ENCODE measurements at places on chromosomes 5 and 9. TPM values are rescaled to one million over a fixed set of nuclear protein-coding genes. Genes with fewer than 3 reads are reported as not detected.

GRCh38 chr9:87602933-87603643, 105.4 kb downstream of the DAPK1 start:
- DNase-seq = no peak

DNA sequence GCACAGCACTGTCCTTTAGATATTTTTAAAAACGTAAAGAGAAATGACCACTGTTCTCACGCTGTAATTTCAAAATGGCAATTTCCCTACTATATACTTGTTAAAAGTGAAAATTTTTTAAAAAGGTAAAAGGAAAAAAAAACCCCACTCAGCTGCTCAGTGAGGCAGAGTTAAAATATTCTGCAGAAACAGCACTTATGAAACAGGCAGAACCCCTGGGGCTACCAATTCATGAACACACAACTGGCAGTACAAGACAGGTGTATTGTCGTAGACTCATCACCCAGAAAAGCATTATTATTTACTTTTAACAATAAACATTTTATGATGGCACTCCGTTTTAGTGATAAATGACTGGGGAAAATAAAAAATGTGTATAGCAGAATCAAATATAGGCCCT, 1.5 kb upstream of the RASGRF2 start:
- DNase-seq = no peak

- DNase-seq = no peak
Observed at GRCh38 chr5:159911349-159911748, 4.9 kb upstream of the ADRA1B start.

- DNase-seq = no peak
Observed at GRCh38 chr5:107466233-107466769, 204.4 kb downstream of the EFNA5 start.

DNA sequence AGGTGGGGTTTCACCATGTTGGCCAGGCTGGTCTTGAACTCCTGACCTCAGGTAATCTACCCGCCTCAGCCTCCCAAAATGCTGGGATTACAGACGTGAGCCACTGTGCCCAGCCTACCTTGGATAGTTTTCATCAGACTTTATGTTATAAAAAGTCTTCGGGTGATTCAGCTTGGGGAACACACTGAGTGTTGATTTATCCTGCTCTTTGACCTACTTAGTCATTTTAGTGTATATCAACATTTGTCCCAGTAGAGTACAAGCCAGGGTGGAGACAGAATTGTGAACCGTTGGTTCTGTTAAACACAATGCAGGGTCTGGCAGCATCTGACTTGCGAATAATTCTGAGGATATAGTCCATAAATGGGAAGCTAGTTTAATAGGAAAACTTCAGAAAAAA, 39.7 kb downstream of the NFX1 start:
- no peak for DNase-seq

DNA sequence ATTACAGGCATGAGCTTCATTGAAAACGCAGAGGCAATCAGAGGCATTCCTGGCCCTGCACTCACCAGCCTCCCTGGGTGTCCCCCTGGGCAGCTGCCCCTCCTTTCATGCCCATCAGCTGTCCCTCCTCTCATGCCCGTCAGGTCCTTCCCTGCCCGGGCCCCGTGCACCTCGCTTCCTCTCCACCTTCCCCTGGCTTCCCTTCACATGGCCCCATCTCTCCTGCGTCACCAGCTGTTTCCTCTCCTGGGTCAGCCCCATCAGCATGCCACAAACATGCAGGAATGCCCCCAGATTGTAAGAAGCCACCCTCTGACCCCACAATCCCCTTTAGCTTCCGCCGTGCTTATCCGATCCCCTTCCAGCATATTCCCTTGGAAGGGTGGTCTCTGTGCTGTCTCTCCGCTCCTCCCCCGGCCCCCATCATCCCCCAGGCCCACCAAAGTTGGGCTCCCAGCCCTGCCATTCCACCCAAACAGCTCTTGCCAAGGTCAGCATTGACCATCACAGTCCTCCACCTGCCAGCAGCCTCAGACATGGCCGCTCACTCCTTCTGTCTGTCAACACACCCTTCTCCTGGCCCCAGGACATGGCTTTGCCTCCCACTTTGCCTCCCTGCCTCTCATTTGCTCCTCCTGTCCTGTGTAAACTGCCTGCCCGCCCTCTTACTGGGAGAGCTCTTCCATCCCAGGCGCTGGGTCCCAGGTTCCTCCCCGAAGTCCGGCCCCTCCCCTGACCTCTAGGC, 98.6 kb upstream of the IER5L start:
- no peak for DNase-seq

DNA sequence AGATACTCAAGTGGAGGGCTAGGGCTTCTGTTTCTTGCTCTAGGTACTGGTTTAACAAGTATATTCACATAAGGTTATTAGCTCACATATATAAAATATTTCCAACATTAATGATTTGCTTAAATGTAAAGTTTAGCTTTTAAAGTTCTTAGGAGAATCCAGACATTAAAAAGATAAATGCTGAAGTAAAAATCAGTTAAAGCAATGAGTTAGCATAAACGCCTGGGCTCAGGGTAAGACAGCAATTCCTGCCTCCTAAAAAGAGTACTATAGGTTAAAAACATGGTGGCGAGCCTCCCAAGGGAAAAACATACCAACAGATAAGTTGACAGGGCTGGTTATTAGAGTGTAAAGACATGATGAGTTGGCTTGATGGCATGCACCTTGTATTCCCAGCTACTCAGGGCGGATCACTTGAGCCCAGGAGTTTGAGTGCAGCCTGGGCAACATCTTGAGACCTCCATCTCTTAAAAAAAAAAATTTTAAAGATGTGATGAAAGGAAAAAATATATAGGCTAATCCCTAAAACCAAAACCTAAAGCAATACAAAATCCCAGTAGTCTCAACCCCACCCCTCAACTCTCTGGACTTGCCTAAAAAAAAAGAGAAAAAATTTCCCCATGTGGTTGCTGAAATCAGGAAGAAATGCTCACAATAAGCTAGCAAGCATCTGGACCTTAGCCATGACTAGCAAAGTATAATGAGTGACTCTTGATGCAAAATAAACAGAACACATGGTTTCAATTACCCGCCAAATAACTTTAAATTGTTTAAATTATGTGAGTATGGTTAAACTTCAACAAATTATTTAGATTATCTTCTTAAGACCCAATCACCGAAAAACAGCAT, 3.6 kb downstream of the GOLPH3 start:
- no peak for DNase-seq

- no peak for DNase-seq
Observed at GRCh38 chr5:124941051-124942049, 194.9 kb upstream of the ZNF608 start.

GRCh38 chr5:83404182-83404716, 67.3 kb upstream of the VCAN start:
- DNase-seq = no peak

DNA sequence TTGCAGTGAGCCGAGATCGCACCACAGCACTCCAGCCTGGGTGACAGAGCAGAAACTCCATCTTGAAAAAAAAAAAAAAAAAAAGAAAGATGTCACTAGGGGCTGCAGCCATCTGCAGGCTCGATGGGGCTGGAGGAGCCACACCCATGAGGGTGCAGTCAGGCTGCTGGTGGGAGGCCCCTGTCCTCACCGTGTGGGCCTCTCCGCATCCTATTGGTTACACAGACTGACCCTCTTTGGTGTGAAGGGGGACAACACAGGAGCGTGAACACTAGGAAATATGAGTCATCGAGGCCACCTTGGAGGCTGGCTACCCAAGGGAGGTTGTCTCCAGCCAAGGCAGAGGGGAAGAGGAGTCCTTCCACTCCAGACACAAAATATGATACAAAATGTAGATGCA, 14.0 kb upstream of the FAM193B start:
- no peak for DNase-seq

- no peak for DNase-seq
Observed at GRCh38 chr5:39640552-39640951, 215.8 kb upstream of the DAB2 start.

- no peak for DNase-seq
Observed at GRCh38 chr5:179054036-179054785, 6.0 kb upstream of the ZNF354C start.

GRCh38 chr5:54007827-54008777, 302.3 kb downstream of the ARL15 start:
- DNase-seq = no peak

GRCh38 chr9:99824378-99825171, 2.9 kb downstream of the NR4A3 start:
- no peak for DNase-seq

- DNase-seq = no peak
Observed at GRCh38 chr5:594226-594860, 17.8 kb upstream of the CEP72 start.

DNA sequence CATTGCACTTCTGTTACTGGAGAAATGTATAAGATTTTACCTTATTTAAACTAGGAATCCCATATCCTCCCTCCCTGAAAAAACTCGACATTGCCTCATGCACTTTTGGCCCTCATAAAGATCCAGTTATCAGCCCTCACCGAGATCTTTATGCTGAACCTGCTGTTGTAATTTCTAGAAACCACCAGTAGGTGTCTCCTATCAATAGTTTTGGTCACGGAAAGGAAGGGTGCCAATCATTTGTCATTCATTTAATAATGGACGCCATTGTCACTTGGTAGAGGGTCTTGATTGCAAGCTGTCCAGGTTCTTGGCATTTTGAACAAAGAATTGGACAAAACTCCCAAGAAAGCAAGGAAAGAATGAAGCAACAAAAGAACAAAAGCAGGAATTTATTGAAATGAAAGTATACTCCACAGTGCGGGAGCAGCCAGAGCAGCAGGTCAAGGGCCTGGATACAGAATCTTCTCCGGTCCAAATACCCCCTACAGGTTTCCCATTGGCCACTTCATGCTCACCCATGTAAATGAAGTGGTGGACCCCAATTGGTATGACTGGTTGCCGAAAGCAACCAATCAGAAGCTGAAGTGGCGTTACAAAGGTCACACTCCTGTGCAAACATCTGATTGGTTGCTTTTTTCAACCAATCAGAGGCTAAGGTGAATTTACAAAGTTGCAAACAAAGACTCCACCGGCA, 524.3 kb downstream of the PSAT1 start:
- DNase-seq = no peak

DNA sequence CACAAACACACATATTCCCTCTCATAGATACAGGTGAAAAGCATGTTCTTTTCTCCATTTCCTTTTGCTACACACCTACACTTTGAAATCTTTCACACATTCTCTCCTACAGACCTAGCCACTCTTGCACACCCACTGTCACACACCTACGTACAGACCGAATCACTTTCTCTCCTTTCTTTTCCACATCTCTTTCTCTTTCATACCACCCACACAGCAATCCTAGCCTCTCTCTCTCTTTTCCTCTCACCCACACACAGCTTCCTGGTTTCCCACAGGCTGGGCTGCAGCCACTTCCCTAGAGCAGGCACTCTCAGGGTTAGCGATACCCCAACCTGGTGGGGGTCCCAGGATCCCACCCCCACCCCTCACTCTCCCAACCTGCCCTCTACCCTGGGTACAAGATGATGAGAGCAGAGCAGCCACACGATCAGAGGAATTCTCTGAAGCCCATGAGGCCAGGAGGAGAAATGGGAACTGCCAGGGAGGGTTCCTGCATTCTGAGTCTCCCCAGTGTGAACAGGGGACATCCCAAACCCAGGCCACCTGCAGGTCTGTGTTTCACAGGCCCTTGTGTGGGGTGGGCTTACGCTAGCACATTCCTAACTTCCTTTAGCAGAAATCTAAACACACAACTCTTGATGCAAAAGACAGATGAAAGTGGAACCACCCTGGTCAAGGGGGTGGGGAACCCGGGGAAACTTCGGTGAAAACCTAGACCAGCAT, 17.1 kb upstream of the SYNPO start:
- no peak for DNase-seq

DNA sequence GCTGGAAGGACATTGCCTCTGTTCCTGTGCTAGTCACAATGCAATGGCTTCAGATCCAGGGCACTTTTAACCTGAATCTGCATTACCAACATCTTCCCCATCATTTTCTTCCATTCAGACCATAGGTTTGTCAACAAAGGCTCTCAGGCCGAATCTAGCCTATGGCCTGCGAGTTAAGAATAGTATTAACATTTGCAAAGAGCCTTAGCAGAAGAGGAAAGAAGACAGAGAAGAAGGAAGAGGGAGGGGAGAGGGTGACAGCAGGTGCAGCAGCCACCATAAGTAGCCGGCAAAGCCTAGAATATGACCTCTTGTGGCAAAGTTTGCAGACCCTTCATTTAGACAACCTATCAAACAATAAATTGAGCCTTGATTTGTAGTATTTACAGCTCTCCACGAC, 32.6 kb downstream of the BARX1 start:
- DNase-seq = no peak

DNA sequence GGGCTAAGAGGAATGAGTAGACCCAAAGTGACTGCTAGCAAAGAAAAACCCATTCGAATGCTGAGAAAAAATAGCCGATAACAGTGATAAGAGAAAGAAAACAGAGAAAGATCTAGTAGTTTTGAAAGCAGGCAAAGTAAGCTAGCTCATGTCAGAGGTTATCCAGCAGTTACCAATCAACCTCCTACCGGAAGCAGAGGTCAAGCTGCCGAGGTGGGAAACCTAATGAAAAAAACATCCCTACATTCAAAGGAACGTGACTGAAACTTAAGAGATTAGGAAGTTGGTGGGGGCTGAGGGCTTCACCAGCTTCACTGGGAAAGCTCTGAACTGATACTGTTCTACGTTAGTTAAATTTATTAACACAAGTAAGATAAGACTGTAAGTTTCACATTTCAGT, 32.6 kb downstream of the SSBP2 start:
- no peak for DNase-seq

DNA sequence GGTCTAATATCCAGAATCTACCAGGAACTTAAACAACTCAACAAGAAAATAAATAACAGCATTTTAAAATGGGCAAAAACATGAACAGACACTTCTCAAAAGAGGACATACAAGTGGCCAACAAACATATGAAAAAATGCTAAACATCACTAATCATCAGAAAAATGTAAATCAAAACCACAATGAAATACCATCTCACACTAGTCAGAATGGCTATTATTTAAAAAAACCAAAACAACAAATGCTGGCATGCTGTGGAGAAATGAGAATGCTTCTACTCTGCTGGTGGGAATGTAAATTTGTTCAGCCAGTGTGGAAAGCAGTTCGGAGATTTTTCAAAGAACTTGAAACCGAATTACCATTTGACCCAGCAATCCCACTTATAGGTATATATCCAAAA, 63.1 kb downstream of the ADAMTS6 start:
- no peak for DNase-seq

GRCh38 chr5:116486588-116486987, 88.0 kb downstream of the SEMA6A start:
- no peak for DNase-seq

DNA sequence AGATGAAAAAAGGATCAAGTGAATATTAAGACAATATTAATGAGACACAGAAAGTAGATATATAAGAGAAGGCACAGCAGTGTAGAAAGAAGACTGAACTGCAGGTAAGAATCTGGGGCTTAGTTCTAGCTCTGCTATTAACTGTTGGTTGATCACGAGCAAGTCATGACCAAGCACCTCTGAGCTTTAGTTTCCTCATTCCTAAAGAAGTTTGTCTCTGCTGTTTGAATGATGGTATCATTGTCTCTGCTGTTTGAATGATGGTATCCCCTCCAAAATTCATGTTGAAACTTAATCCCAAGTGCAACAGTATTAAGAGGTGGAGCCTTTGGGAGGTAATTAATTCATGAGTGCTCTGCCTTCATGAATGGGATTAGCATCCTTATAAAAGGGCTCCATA, 2.5 kb upstream of the NME5 start:
- DNase-seq = no peak

CDK7 gene
- 23.4 TPM for total RNA-seq

CLK4 gene
- 11.4 TPM for total RNA-seq

TRIM7 gene
- 52.2 TPM for total RNA-seq

TMEM252 gene
- not detected for total RNA-seq

PCDHA8 gene
- total RNA-seq = 0.18 TPM

C5 gene
- total RNA-seq = 3.9 TPM

ZCCHC10 gene
- total RNA-seq = 28.9 TPM

ACTBL2 gene
- total RNA-seq = not detected

SLC25A46 gene
- 100 TPM for total RNA-seq

MCC gene
- total RNA-seq = 10.0 TPM

PSD2 gene
- total RNA-seq = not detected
